ENCODE measurements at places on chromosomes 1 and 21.

DNA sequence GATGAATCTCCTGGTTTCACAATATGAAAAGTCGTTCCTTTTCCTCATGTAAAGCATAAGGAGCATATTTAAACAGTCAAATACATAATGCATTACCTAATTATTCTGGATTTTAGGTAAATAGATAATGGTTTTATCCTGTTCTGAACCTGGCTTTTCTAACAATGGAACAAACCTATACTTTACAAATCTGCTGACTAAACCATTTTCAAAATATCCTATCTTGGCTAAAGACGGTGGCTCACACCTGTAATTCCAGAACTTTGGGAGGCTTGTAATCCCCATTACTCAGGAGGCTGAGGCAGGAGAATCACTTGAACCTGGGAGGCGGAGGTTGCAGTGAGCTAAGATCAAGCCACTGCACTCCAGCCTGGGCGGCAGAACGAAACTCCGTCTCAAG, 2.9 kb downstream of the SMIM12 start:
- no peak for DNase-seq

- no peak for DNase-seq
Observed at GRCh38 chr1:179297105-179297378, 3.4 kb downstream of the SOAT1 start.

GRCh38 chr1:241589521-241589920, 50.6 kb downstream of the CHML start:
- no peak for DNase-seq

DNA sequence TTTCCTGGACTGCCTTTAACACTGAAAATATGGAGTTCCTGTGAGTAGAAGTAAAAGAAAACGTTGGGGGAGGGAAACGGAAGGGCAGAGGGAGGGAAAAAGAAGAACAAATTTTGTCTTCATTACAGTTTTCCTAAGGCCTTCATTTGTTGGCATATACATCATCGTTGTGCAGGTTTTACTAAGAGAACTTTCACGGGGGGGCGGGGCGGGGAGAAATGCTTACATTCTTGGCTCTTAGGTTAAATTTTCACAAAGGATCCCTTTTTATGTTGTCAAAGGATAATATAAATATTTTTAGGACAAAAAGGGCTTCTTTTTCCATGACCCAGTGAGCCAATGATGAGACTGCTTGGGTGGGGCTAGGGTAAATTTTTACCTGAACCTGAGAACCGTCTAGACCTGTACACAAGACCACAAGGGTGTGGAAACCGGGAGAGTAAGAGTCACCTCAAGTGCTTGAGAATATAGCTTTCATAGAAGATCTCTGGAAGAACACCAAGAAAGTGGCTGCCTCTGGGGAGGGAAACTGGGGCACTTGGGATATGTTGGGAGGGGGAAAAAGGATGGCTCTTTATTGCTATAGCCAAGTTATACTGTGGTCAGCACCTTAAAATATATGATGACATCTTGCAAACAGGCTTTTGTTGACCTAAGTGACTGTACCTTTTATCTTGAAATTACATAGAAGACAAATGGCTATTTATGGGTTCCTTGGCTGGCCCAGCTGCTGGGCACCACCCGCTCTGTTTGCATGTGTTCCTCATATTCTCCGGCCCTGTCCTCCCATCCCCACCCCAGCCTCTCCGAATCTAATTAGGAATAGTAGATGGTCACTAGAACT, 2.0 kb upstream of the UTP25 start:
- DNase-seq = no peak

- no peak for DNase-seq
Observed at GRCh38 chr21:31011412-31011811, 26.9 kb downstream of the KRTAP19-8 start.

GRCh38 chr21:40049931-40050290, 182.7 kb downstream of the PCP4 start:
- no peak for DNase-seq
